Brain microvascular endothelial cell (primary cell): ENCODE measurements at places on chromosomes 16 and 17.

- no peak for DNase-seq
Observed at GRCh38 chr17:10435096-10435495, 13.3 kb upstream of the MYH8 start.

- no peak for DNase-seq
Observed at GRCh38 chr17:66304304-66305174, 2.1 kb downstream of the PRKCA start.

DNA sequence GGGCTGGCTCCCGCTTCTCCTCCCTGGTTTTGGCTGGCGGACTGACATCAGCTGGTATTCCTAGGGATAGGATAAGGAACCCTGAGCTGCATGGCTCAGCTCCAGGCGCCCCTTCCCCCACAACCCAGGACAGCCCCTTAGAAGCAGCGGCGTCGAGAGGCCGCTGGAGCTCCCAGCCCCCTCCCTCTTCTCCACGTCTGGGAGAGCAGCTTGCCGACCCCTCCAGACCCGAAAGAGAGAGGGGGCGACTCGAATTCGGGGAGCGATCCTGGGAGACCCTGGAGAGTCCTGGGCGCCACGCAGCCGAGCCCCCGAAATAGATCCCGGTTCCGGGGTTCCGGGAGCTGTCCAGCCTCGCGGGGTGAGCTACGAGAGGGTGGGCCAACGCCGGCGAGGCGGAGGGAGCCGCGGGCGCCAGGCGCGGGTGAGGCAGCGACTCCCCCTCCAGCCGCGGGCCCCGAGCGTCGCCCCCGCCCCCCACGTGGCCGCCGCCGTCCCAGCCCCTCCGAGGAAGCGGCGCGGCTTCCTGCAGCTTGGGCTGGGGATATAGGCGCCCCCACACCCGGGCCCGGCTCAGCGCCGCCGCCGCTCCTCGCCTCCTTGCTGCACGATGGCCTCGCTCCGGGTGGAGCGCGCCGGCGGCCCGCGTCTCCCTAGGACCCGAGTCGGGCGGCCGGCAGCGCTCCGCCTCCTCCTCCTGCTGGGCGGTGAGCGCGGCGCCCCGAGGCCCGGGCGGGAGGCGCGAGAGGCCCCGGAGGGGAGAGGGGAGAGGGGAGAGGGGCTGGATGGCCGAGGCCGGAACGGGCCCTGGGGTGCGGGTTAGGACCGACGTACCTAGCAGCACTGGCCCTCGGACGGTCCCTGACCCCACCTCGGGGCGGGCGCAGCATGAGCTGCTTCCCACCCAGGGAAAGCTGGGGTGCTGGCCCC is at the start of gene RAMP2:
Gene RAMP2, plus strand, starts transcription at position 576 of the 930 bp plus-strand sequence. Its CDS starts 35 bp downstream, at position 611.
- no peak for DNase-seq

DNA sequence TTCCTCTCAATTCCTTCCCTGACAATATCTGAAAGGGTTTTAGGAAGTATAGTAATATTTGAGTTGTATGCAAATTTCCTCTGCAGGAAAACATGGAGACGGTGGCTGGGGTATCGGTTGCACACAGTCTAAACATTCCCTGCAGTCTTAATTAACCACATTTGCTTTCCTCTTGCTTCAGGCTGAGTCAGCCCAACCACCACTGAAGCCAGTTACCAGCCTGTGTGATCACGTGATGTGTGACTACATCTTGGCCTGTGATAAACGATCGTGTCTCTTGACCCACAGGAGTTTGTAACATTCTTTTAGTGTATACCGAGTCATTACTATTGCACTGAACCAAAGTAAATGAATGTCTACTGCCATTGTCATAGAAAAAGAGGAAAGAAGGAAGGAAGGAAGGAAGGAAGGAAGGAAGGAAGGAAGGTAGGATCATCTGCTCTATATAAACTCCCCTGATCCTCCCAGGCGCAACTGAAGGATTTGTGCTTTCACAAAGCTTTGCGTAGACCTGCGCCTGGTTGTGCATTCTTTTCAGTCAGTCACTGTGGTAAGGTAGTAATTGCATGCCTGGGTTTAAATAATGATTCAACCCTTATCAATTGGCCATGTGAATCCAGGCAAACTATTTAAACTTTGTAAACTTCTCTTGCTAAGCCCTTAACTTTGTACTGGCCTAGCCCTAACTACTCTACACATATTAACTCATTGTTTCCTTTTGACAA is 280.6 kb upstream of the SALL1 start:
- DNase-seq: peak; percentile 93

DNA sequence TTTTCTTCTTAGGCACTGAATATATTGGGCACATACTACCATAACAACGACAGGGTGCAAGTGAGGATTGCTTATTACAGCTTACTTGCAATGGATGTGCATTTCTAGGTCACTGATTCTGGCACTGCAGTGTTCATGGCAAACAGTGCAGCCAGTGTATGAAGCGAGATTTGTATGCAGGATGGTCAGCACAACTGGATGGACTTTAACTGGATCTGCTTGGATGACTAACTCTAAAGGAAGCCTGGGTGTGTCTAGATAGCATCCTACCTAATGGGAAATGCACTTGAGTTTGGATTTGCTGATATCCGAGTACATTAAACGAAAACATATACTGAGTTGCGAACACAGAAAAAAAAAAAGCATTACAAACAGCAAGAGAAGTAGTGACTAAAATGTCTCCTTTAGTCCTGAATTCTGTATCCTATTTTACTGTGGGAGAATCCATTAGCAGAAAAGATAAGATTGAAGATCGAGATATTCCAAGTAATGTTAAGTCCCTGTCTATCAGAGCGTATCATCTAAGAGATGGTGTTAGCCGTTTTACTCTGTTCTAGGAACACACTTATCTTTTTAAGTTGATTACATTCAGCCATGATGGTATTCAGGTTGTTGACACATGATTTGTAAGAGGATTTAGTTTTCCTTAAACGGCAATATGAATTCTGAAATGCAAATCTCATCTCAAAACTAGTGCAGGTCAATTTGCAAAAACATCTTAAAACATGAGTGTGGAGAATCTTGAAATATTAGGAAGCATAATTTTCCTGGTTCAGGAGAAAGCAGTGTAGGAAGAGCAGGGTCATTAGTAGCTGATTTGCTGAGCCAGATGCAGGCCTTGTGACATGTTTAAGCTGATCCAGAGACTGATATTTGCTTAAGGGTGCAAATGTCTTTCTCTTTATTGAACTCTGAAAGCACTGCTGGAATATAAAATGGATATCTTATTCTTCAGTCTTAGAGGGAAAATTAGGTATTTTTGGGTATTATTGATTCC is 142.6 kb upstream of the CPHXL start:
- DNase-seq: no peak

DNA sequence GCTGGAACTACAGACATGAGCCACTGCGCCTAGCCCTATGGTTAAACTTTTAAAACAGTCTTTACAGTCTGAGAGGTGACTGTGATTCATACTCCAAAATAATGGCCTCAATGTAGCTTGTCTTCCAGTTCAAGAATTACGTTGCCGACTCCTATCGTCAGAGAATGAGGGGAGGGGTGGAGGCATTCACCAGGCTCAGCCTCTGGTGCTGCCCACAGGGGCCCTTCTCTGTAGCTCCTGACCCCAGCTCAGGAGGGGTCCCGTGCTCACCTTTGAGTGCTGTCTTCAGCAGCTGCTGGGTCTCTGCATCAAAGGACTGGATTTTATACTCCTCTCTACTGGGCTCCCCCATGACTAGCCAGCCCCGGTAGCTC is 1.2 kb downstream of the MIF4GD start:
- DNase-seq: no peak

DNA sequence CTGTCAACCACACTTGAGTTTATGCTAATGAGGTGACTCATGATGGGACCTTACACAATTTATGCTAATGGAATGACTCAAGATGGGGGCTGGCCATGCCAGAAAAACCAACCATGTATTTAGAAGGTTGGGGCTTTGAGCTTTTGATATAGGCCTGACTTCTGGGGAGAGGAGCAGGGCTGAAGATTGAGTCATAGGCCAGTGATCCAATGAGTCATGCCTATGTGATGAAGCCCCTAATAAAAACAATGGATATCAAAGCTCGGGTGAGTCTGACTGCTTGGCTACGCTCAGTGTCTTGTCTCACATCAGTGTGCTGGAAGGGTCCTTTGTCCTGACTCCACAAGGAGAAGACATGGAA is 7.3 kb downstream of the MFSD6L start:
- peak; percentile 97 for DNase-seq

DNA sequence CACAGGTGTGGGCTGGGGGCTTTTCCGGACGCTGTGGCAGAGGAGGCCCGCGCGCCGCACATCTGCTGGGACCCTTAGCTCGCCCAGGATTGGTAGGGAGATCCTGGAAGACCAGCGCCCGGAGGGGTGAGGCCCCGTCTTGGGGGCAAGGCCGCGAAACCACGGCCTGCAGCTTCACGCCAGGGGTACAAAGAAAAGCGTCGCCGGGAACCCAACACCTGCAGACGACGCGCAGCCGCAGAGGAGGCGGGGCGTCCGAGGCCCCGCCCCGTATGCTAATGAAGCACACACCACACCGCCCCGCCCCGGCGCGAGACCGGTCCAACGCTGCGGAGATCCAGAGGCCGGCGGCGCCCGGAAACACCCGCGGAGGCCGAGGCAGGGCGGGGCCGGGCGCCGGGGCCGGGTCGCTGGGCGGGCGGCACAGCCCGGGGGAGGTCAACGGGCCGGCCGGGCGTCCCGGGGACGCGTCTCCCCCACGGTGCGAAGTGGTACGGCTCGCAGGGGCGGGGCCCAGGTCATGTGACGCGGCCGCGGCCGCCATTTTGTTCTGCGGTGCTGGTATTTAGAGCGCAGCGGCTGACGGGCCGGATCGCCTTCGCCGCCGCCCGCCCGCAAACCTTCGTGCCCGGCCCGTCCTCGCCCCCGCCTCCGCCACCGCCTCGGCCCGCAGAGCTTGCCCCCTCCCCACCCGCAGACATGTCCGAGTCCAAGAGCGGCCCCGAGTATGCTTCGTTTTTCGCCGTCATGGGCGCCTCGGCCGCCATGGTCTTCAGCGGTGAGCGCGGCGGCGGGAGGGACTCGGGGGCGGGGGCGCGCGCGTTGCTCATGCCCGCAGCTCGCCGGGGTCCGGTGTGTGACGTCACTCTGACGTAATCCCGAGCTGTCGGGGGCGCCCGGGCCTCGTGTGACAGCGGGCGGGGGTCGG is at the start of gene ATP6V0C:
Gene ATP6V0C, plus strand, starts transcription at position 548 of the 928 bp plus-strand sequence. Its CDS starts 152 bp downstream, at position 700.
- DNase-seq: peak; percentile 75

DNA sequence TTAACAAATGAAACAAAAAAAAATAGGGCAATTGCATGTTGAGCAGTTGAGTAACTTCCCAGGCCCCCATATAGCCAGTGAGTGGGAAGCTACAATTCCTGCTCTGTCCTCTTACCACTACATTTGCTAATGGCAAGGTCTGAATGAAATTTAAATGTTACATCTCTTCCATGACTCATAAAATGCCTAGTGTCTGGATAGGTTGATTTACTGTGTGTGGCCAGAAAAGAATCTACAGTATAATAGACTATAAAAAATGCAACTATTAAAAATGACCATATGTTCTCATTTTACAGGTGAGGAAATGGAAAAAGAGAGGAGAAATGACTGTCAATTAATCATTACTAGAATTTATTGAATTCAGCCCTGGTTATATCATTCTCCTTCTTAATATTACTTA is 1199.3 kb downstream of the CDH11 start:
- no peak for DNase-seq

- DNase-seq: peak; percentile 35
Observed at GRCh38 chr17:28950017-28950751, 1.1 kb downstream of the PHF12 start.

GRCh38 chr16:3562914-3563480 is 14.2 kb downstream of the NLRC3 start:
- no peak for DNase-seq

DNA sequence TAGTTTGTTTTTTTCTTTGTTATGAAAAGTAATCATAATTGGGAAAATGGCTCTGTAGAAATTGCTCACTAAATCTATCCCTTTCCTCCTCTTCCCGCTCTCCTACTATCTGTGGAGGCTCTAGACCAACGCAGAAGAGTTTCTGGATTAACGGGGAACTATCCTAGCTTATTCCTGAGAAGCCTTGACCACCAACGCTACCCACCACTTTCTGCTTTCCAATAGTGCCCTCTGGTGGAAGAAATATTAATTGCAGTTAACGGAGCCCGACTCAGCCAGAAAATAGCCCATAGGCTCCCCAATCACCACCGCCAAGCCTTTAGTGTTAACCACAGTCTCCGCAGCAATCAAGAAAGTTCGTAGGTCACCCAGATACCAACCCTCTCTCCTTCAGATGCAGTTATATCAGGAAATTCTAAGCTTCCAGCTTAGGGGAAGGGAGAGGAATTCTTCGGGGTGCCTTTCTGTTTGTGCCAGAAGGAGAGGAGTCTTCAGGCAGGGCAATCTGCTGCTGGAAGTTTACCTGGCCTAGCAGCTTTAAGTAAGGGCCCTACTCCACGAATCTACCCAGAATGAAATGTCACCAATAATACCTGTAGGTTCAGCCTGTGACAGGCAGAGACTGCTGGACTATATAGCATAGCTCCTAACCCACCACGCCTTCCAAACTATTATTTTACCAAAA is 23.0 kb upstream of the NSRP1 start:
- DNase-seq: peak; percentile 55

DNA sequence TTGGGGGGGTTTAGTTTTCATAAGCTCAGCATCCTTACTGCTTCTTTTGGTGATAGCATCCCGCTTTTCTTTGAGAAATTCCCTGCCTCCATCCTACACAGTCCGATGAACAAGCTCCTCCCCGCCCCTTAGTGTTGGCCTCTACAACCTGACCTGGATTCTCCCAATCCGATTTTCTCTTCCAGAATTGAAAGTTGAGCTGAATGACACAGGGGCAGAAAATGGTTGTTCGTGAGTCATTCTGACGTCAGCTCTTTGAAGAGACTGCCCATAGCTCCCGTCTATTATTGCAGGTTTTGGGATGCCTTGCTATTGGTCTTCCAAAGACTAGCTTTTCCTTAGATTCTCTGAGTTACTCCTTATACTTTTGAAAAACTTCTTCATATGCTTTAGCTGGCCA is 279.7 kb downstream of the SLC39A11 start:
- peak; percentile 74 for DNase-seq

GRCh38 chr17:47301831-47302230 is 21.9 kb upstream of the EFCAB13 start:
- no peak for DNase-seq

- DNase-seq: no peak
Observed at GRCh38 chr17:65820306-65820705, 258.9 kb upstream of the AXIN2 start.

DNA sequence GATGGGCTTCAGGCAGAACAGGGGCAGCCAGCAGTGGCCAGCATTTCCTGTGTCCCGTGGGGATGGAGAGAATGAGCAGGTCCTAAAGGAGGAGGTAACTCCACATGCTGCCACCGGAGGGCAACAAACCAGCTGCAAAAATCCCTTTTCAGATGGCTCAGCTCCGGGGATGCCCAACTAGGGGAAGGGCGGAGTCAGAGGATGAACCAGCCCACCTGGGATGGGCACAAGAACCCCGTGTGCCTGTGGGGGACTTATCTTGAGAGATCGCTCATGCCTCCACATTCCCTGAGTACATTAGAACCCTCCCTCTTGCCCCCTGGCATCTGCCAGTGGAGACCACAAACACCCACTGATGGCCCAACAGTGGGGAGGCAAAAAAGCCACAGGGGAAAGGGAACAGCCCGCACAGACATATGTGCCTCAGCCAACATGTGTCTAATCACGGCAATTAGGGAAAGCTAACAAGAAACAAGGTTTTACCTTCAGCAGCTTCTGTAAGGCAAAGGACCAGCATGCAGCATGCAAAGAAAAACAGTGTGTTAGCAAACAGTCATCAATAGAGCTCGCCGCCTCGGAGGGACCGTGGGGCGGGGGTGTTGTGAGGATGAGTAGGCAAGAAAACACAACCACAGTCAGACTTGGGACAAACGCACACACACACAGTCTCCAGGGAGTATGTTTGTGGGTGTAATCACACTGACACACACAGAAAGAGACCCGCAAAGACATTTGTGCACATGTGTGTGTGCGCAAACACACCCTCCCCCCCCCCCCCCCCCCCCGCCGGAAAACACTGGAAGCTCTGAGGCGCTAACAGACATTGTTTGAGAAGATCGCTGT is 64.0 kb downstream of the MYO18A start:
- DNase-seq: no peak
